M059J (cell line): ENCODE measurements at places on chromosomes 7 and 10. TPM values are rescaled to one million over a fixed set of nuclear protein-coding genes. Genes with fewer than 3 reads are reported as not detected.
A peak's percentile ranks its signal among the peaks of the same experiment; 100 is the strongest.

Gene C10orf105
- total RNA-seq = not detected in 2 replicates

Gene CCDC172
- not detected in 2 replicates for total RNA-seq

Gene SPDYE16
- 0.17 and 0.22 TPM in 2 replicates for total RNA-seq

GRCh38 chr10:86104611-86105145, 261.9 kb downstream of the GRID1 start:
- no peak for DNase-seq

- DNase-seq = peak; percentile 47
Observed at GRCh38 chr7:18689551-18689950, 194.0 kb downstream of the HDAC9 start.

- no peak for DNase-seq
Observed at GRCh38 chr7:107994421-107995030, 8.4 kb downstream of the LAMB1 start.

GRCh38 chr10:92125144-92125543, 165.7 kb downstream of the CPEB3 start:
- DNase-seq = no peak

GRCh38 chr10:82037076-82037475, 162.1 kb downstream of the NRG3 start:
- no peak for DNase-seq

Gene SMKR1
- total RNA-seq = 0.37 and 0.89 TPM in 2 replicates

DNA sequence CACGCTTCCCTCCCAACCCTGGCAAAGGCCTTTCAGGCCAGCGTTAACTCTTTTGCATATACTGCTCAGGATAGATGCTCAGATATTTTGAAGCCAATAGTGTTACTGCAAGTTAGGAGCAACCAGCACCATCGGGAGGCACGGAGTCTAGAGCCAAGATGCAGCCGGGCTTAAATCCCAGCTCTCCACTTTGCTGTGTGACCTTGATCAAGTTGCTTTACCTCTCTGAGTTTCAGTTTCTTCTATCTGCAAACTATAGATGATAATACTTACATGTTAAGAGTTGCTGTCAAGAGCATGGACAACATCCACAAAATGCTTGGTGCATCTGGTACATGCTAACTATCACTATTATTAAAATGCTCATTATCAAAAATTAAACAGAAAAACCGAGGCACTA, 45.4 kb upstream of the C7orf33 start:
- no peak for DNase-seq

GRCh38 chr7:34497153-34497777, 160.8 kb upstream of the NPSR1 start:
- no peak for DNase-seq

DNA sequence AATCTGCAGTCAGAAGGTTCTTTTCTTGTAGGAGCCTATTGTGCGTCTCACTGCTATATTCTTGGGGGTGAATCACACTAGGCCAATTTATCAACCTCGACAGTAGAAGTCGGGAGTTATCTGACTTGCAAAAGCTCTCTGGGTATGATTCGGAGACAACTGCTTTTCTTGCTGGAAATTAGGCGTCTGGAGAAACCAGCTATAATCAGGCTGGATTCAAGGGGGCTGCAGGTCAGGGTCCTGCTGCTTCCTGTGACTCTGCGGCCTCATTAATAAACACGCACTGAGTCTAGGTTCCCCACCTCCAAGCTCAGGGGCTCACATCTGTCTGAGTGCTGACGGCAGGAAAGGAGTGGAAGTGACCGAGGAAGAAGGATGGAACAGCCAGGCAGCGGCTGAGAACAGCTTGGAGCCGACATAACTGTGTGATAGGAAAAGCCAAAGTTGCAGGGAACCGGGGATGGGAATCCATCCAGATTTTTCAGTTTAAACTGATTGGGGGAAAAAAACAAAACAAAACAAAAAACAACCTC, 184.6 kb downstream of the FANK1 start:
- peak; percentile 60 for DNase-seq

DNA sequence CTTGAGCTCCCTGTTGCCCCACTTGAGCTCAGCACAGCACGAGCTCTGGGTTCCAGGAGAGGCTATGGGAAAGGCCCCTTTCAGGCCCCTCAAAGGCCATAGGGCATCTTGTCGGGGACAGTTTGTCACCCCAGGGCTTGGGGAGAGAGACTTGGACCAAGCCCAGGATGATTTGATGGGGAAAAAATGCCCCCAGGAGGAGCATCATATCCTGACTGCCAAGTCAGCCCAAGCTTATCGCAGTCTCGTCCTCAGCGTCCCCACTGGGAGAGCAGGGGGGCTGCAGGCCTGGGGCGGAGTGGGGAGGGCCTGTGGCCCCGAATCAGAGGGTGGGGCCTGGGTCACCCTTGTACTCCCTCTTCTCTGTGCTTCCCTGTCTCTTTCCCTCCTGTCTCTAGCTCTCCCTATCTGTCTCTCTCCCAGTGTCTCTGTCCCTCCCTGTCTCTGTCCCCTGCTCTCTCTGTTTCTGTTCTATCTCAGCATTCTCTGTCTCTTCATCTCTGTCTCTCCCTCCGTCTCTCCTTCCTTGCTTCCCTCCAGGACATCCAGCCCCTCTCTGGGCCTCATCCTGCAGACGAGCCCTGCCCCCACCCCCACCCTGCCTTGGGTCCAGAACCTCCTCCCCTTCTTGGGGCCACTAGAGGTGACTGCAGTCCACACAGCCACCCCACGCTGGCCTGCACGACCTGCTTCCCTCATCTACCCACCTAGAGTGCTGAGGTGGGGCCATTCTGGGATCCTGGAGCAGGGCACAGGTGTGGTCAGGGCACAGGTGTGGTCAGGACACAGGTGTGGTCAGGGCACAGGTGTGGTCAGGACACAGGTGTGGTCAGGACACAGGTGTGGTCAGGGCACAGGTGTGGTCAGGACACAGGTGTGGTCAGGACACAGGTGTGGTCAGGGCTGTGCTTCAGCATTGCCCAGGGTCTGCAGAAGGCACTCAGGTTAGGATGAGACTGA, 17.3 kb upstream of the GRIFIN start:
- peak; percentile 43 for DNase-seq

DNA sequence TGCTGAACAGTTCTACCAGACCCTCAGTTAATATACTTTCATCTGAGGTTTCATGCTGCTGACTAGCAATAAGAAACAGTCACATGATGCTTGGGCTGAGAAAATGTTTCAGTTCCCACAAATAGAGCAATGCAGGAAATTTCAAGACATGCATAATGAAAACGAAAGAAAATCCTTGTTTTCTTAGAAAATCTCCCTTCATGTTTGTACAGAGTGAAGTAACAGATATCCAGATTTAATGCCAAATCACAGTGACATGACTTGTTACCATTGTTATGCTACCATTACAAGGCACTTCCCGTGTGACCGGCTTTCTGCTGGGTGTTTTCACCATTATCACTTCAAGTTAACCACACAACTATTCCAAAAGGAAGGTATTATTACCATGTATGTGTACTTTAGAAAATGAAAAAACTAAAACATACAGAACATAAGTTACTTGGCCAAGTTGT, 121.7 kb downstream of the DOCK4 start:
- DNase-seq = no peak

Gene FAM241B
- 1.9 and 2.8 TPM in 2 replicates for total RNA-seq

- no peak for DNase-seq
Observed at GRCh38 chr10:82071231-82071630, 196.2 kb downstream of the NRG3 start.

Gene VAX1
- total RNA-seq = not detected in 2 replicates

- no peak for DNase-seq
Observed at GRCh38 chr10:131774681-131775085, 126.1 kb upstream of the PPP2R2D start.

DNA sequence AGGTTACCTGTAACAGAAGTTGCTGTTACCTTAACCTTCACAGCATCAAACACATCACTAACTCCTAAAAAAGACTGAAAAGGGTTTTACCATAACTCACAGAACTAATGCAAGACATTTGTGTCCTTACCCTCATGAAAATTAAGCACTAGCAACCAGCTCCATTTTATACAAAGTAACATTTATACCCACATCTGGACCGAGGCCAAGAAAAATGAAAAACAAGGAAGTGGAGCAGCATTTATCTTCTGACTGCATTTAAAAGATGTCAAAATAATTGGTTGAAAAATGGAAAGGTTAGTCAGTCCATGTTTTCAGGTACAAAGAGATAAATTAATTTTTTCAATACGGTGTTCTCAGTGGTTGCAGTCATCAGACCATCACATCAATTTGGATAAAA, 3.1 kb upstream of the RBP4 start:
- no peak for DNase-seq

GRCh38 chr10:59891349-59891748, 15.0 kb downstream of the CCDC6 start:
- DNase-seq = no peak

Gene SEMA3E
- not detected in 2 replicates for total RNA-seq

- DNase-seq = no peak
Observed at GRCh38 chr7:101156866-101157589, 2.8 kb downstream of the AP1S1 start.

- DNase-seq = no peak
Observed at GRCh38 chr10:117246997-117247671, 6.2 kb downstream of the SLC18A2 start.

DNA sequence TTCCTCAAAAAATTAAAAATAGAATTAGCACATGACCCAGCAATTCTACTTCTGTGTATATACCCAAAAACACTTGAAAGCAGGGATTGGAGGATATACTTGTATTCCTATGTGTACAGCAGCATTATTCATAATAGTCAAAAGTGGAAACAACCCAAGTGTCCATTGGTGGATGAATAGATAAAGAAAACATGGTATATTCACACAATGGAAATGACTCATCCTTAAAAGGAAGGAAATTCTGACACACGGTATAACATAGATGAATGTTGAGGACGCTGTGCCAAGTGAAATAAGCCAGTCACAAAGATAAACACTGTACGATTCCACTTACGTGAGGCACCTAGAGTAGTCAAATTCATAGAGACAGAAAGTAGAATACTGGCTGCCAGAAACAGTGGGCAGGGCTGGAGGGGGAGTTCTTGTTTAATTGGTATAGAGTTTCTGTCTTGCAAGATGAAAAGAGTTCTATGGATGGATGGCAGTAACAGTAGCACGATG, 26.6 kb upstream of the KAT6B start:
- peak; percentile 92 for DNase-seq

DNA sequence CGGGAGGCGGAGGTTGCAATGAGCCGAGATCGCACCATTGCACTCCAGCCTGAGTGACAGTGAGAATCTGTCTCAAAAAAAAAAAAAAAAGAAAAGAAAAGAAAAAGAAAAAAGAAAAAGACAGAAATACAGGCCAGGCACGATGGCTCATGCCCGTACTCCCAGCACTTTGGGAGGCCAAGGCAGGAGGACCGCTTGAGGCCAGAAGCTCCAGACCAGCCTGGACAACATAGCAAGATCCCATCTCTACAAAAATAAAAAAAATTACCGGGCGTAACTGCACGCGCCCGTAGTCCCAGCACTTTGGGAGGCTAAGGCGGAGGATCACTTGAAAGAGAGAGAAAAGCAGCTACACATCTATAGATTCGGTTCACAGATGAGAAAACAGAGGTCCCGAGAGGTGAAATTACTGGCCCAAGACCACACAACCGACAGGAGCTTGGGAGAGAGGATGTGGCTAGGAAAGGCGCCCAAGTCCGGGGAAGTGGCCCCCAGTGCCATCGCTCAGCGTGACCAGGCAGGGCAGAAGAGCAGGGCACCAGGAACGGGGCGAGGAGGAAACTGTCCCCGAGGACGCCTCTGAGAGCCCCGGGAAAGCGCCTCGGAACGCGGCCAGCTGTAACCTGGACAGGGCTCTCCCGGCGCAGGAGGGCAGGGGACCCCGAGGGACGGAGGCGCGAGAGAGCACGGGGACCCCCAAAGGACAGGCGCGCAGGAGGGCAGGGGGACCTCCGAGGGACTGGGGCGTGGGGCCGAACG, 612 bp downstream of the SNX8 start:
- DNase-seq = peak; percentile 24

GRCh38 chr10:114174695-114175188, 739 bp upstream of the CCDC186 start:
- DNase-seq = peak; percentile 61

Gene COL1A2
- total RNA-seq = 587 and 961 TPM in 2 replicates

DNA sequence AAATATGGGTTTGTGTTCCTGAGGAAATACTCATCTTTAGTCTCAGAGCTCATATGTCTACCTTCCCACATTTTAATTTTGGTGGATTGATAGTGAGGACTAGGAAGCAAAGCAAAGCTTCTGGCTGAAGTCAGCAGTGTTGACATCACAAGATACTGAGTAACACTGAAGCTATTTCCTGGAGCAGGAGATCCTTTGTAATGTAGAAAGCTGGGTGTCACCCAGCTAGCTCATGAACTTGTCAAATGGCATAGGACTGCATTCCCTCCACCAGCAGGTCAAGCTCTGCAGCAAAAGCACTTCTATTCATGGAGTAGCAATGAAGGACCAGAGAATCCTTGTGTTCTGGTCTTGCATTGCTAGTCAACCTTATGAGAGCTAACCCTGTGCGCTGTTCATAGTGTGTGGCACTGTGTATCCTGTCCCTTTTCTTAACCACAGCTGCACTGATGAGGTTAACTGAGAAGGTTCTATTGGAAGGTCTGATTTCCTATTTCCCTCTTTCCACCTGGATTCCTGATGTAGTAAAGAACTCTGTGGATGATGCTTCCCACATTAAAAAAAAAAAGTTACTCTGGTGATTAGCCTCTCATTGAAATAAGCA, 94.8 kb upstream of the ZNF804B start:
- DNase-seq = peak; percentile 13

GRCh38 chr7:81736091-81736490, 33.8 kb downstream of the HGF start:
- DNase-seq = no peak

Gene AKR1C4
- total RNA-seq = not detected in 2 replicates

DNA sequence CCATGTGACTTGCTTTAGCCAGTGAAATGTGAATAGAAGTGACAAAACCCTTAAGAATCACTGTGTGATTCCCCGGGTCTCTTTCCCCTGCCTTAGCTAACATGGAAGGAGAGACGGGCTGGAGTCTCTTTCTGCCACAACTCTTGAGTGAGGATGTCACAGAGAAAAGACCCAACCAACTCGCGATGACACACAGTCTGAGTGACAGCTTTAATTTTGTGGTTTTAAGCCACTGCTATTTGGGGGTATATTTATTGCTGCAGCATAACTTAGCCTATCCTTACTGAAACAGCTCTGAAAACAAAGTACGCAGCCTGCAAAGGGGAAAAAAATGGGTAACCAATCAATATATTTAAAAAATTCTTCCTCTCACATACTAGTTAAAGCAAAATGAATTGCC, 319.4 kb downstream of the CALN1 start:
- DNase-seq = no peak

GRCh38 chr7:87599336-87599735, 1.3 kb downstream of the ABCB1 start:
- DNase-seq = no peak

DNA sequence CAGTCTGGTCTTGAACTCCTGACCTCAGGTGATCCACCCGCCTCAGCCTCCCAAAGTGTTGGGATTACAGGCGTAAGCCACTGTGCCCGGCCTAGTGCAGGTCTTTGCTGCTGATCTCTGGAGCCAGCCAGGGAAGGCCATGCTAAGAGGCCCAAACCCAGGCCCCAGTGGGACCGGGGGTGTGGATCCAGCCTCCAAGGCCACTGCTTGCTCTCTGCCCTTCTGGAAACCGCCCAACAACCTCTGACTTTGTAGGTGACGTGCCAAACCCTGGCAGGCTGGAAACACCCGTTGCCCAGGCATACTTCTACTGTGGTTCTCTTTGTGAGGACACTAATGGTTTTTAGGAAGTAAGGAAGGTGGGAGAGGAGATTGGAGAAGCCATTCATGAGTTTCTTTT, 83.5 kb upstream of the GNA12 start:
- no peak for DNase-seq

GRCh38 chr10:14084875-14085274, 245.8 kb downstream of the FRMD4A start:
- peak; percentile 65 for DNase-seq

Gene SNCG
- total RNA-seq = 3.2 and 5.5 TPM in 2 replicates
